ENCODE measurements at places on chromosomes 2 and 18.

DNA sequence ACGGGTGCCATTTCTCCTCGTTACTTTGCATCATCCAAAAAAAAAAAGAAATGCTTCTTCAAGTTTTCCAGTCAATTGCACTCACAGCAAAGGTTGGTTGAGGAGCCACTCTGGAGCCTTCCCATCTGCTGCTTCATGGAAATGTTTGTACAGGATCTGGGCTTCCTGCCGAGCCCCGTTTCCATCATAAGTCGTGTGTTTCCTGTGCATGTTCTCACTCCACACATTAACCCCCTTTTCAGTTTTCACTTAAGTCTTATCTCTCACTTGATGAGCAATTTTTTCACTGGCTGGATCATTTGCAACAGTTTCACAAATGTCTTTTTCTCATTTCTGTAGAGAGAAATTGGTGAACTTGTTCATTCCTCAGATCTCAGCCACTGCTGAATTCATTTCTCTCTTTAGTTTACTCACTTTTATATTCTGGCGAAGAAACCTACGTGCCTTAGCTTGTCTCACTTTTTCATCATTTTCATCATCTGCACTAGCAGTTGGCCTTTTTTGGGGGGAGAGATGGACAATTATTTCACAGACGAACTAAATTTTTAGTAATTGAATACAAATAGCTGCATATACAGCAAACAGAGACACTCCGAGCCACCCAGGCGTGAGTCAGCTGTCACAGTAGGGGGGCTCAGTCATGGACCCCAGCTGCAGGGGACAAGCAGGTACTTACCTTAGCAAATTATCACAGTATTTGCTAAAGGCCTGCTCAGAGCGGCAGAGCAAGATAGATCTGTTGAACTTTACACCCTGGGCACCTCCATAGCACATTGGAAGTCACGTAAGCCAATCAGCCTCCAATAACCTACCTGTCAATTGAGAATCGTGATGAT, 750.8 kb upstream of the ID2 start:
- no peak for DNase-seq

DNA sequence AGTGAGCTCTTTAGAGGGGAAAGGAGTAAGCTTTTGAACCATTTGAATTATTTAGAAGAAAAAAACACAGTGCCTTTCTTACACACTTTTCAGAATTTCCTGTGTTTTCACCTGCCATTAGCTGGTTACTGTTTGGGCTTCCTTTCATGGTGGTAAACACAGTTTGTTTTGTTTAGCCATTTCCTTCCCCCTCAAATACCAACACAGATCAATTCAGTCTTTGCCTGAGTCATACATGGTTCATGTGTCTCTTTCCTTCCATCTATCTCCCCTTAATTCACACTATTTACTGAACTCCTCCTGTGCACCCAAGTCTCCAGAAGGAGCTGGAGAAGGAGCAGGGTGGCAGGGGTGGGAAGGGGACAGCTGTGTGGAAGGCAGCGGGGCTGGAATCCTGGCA, 45.0 kb downstream of the TCF7L1 start:
- no peak for DNase-seq

GRCh38 chr2:9744256-9745004, 98.8 kb upstream of the TAF1B start:
- DNase-seq, result no peak

- DNase-seq, result no peak
Observed at GRCh38 chr2:181814057-181814491, 77.5 kb upstream of the ITPRID2 start.
